ENCODE measurements at places on chromosomes 6 and 20.

- no peak for DNase-seq
Observed at GRCh38 chr20:53076668-53077067, 104.5 kb downstream of the TSHZ2 start.

GRCh38 chr6:169789146-169789943 lies 37.9 kb downstream of the ERMARD start:
- DNase-seq: no peak

DNA sequence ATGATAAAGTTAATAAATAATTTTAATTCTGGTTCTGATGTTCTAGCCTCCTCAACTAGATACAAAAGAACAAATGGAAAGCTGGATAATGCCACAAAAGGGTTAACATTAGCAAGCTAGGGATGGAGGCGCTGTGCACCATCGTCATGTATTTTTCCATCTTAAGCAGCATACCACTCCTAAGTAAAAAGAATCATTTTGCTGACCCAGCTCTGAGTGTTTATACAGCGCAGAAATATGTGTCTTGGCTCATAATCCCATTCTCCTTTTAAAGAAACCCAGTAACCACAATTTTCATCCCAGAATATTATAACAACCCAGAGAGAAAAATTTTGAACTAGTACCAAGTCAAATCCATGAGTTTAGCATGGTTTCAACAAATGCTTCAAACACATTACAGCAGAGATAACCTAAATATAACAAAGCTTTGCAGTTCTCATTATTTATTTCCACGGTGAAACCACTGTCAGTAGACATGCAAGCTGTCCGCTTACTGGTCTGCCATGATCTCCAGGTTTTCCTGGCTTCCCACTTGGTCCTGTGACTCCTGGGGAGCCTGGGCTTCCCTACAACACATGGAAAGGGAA lies 111.1 kb downstream of the COL12A1 start:
- DNase-seq: no peak

DNA sequence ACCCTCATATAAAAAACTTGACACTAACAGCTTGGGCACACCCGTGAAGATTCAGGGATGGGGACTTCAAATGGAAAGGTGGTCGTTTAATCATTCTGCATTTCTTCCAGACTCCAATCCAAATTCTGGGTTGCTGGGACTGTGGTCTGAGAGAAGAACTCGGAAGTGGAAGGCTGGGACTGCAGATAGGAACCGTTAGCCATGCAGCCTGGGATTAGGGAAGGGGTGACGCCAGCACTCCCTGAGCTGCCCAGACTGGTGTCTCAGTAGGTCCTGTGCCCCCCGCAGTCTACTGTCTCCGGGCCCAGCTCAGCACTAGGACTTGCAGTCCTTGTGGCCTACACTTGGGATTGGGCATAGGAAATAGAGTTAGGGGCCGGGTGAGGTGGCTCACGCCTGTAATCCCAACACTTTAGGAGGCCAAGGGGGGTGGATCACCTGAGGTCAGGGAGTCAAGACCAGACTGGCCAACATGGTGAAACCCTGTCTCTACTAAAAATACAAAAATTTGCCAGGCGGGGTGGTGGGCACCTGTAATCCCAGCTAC lies 511 bp upstream of the CLIC1 start:
- no peak for DNase-seq

DNA sequence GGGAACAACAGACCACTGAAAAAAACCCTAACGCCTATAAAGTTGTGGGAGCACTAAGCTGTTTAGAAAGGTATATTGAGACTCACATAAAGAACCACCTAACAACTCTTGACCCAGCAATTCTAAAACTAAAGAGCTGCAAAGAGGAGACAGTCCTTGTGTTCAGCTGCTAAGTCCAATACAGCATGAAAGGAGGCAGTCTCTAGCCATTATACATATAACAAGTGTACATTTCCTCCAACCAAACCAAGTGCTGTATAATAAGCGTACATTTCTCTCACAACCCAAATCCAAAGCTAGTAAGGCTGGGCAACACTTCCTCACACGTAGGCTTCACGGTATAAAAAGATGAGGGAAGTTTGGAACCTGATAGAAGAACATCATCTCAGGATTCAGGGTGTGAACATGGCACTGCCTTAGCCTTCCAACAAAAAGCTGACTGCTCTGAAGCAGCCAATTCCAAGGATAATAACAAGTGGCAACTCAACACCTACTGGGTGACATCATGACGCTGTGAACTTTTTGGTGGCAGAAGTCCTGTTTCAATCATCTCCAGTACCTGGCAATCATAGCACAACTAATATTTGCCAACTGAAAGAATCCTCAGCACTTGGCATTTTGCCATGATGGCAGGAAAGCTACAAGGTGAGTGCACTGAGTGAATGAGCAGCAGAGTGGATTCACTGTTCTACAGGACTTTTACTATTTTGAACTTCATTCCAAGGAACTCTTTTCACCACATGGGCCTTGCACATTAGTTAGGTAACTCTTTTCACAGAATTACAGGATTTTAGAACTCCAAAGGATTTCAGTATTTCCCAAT lies 16.6 kb downstream of the TBC1D20 start:
- DNase-seq: no peak

DNA sequence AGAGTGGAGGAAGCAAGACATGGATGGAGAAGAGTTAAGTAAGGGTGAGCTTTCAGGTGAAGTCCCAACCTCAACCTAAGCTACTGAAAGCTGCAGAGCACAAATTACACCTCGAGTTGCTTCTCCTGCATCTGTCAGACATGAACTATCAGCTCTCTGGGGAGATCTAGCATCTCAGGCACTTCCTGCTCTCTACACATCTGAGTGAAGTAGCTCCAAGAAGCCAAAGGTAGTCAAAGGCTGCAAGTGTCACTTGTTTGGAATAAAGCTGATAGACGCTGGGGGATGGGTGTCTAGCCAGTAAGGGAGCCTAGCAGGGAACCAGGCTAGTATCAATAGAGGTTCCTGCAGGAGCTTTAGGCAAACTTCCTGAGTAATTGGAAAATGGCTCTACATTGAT lies 228.0 kb downstream of the PLCB1 start:
- DNase-seq: no peak

DNA sequence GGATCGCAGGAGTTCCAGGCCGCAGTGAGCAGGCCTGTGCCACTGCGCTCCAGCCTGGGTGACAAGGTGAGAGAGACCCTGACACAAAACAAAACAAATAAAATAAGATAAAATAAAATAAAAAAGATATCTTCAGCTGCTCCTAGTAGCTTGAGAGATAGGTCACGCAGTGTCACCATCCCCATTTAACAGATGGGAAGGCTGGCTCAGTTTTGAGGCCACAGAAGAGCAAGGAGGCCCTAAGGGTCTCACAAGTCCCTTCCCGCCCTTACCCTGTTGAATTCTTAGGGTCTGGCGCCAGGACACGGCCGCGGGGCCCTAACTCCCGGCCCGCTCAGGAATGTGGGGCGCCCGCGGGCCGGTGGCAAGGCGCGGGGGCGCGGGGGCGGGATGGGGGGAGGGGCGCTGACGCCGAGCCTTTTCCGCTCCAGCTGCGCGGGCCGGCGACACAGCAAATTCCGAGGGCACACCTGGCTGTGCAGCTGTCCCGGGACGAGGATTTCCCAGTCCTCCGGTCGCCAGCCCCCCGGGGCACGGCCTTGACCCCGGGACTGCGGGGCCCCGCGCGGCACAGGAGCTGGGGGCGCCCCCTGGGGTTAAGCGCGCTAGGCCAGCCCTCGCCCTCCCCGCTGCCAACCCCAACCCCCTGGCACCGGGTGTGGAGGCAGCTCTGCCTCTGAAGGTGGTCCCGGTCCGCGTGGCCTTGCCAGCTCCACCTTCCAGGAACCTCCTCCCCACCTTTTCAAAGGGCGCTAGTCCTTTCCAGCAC lies 10.3 kb upstream of the R3HDML start:
- no peak for DNase-seq

- DNase-seq: no peak
Observed at GRCh38 chr6:15080895-15081294, 165.0 kb upstream of the JARID2 start.

DNA sequence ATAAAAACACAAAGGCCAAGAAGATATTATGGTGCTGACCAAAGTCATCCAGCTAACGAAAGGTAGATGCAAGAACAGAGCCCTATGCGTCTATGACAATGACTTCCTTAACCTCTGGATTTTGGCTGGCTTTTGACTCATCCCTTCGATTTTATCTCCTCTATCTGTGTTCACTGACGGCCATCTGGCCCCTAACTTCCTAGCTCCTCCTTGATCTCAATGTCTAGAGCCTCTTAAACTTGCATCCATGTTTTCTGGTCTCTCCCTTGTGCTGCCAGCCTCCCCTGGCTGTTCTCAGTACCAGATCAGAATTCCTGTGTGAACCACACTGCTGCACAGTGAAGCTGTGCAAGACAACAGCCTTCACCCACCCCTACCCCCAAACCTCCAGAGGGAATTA lies 452.9 kb downstream of the UTRN start:
- no peak for DNase-seq

- DNase-seq: no peak
Observed at GRCh38 chr20:17866234-17867001, 102.2 kb downstream of the SNX5 start.

- no peak for DNase-seq
Observed at GRCh38 chr6:117989086-117989485, 82.0 kb downstream of the SLC35F1 start.

DNA sequence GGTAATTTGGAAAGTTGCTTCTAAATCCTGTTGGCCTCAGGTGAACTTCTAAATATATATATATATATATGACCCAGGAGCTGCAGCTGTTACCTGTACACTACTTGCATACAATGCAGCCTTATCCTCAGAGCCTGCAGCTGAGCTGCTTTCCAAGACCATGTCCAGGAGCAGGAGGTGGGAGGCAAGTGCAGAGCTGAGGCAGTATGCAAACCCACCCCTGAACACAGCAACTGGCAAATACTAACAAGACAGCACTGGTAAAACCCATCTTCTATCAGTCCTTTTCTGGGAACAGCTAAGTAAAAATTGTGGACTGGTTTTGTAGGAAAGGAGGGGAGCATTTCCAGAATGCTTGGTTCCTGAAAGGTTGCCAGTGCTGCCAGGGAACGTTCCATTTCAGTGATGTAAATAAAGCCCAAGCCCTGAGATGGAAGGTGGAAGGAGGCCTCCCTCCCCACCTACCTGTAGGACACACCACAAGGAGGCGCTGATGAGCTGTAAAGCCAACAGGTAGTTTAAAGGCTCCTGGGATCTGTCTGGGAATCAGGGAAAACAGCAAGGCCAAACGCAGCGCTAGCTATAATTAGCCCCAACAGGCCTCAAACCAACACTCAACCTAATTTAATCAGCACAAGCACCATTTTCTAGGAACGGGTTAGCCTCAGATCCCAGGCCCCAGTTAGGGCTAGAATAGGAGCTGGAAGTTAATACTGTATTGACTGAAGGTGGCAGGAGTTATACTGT lies 93.8 kb upstream of the MAP7 start:
- DNase-seq: peak; percentile 89

DNA sequence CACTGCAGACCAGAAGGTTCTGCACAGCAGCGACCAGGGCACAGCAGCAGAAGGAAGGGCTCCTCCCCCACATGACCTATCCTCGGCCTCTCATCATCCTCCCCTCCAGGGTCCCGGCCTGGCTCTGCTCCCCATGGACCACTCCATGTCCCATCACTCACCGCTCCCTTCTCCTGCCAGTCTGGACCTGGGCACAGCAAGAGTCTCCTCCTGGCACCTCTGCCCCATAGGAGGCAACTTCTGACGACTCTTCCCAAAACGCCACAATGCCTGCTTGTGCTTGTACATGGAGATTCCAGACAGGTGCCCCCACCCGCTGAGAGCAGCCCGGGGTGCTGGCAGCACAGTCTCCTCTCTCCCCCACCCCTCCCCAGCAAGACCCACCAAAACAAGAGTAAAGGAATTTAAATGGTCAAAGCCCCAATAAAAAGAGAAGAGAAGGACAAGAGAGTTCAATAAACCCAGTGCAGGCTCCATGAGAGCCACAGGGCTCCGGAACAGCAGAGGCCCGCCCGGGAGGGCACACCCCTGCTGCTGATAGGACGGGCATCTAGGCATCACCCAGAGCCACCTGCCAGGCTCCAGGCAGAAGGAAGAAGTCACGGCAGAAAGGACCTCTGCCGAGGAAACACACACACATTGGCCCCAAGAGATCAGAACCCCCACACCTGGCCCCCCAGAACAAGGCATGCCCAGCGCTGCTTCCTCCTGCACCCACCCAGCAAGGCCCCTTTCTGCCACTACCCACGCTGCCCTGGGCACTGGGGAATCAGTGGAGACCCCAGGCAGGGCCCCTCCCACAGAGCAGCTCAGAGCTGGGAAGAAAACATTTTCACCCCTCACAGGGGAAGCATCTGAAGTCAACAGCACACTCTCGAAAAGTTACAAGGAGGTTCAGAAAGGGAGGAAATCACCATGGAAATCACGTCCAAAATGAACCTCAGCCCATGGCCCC lies 15.2 kb downstream of the TAF4 start:
- no peak for DNase-seq

DNA sequence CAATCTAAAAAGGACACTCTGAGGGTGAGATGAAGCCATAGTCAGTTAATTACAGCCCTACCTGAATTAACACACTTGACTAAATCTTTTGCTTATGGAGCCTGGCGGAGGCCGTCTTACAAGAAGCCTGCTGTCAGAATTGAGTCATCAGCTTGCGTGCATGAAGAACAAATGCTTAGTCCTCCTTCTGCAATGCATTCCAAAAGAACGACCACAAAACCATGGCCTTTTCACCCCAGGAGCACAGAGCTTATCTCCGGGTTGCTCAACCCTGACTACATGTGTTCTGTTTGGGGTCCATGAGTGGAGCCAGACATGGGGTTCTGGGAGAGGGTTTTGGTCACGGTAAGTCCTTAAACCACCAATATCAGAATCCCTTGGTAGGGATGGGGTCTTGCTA lies 318.1 kb downstream of the CLIC5 start:
- no peak for DNase-seq

- no peak for DNase-seq
Observed at GRCh38 chr6:8627085-8627861, 191.9 kb upstream of the SLC35B3 start.

GRCh38 chr6:83592770-83593394 lies 80.5 kb downstream of the PRSS35 start:
- DNase-seq: no peak

DNA sequence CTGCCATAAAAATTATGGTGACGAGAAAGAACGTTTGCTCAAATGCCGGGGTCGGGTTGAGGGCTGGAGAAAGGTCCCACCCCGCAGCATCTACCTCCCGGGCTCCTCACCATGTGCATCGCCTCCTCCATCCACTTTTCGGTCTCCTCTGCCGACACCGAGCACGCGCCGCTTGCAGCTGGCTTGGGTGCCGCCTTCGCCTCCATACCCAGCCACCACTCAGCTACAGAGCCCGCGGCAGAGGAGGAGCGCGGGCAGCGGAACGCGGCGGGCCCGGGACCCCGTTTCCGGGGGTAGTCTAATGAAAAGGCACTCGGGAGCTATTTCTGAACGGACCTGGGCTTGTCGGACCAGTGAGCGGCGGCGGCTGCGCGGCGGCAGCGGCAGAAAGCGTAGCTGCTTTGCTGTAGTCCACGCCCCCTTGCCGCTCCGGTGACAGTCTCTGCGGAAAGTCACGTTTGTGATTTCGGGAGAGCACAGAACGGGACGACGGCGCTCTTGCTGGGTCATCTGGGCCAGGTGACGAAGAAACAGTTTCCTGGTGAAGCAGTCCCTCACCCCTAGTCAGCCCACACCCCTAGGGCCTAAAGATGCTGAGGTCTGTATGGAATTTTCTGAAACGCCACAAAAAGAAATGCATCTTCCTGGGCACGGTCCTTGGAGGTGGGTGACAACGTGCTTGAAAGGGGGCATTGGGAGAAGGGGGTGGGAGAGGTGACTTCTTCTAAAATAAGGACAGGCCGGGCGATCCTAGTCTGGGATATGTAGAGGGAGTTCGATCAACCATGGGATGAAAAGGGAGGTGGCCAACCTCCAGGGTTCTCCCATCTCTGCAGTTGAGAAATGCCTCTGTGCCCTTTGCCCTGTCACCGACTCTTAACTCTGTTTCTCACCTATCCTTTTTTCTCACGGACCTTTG lies at the start of the genes ADAT2 and PEX3:
ADAT2 (minus strand) TSS at position 243 of the 919 bp plus-strand sequence; CDS start at position 206, 37 bp downstream.
PEX3 (plus strand) TSS at position 353 of the 919 bp plus-strand sequence; CDS start at position 591, 238 bp downstream.
- DNase-seq: peak; percentile 85
